ENCODE measurements at places on chromosomes 3 and 15.
A peak's percentile ranks its signal among the peaks of the same experiment; 100 is the strongest.

- no peak for DNase-seq
Observed at GRCh38 chr3:11272906-11273574, 843 bp downstream of the ATG7 start.

DNA sequence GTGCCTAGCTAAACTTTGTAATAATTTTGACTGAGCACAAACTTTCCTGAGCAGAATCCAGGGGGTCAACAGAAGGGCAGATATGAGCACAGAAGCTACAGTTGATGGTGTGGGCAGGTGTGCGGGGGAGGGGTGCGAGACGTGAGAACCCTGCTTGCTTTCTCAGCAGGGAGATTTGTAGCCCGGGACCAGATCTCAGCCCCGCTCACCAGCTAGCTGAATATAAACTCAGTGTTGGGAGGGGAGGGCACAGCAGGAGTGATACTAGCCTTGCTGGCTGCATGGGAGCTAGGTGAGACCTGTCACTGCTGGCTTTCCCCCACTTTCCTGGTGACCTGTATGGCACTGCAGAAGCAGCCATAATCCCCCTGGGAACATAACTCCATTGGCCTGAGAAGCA lies 83.4 kb downstream of the CLDN1 start:
- no peak for DNase-seq

GRCh38 chr15:74653426-74654102 lies 37.9 kb downstream of the CLK3 start:
- DNase-seq, result no peak

DNA sequence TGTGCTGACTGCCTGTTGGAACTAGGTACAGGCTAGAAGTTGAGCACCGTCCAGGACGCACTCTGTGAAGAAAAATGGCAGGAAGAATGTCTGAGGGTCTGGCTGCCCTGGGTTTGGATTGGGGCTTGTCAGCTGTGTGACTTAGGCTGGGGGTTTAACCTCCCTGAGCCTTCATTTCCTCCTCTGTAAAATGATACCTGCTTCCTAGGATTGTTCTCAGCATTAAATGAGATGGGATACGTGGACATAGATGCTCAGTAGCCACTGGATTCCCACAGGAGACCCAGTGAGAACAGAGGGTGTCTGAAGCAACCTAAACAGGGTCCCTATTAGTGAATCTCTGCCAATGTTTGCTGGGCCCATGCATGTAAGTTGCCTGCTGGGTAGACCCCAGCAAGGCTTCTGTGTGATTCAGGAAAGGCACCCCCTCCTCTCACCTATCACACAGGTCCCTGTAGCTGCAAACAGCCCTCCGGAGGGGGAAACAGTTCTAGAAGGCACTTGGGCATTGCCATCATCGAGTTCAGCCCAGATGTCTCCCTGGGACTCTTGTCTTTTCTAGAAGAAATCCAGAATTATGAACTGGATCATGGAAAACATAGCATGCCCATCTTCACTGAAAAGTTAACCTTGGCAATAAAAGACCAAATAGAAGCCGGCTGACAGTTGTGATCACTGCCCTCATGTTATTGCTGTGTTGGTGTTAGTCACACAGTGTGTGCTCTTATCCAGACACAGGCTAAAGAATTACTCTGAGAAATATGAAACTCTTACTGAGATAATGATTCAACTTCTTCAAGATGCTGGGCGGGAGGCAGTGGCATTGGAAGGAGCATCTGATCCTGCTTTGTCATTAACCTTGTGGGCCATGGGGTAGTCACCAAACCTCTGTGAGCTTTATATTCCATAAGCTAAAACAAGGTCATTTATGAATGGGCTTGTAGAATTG lies 64.5 kb downstream of the SMAD6 start:
- DNase-seq, result no peak

DNA sequence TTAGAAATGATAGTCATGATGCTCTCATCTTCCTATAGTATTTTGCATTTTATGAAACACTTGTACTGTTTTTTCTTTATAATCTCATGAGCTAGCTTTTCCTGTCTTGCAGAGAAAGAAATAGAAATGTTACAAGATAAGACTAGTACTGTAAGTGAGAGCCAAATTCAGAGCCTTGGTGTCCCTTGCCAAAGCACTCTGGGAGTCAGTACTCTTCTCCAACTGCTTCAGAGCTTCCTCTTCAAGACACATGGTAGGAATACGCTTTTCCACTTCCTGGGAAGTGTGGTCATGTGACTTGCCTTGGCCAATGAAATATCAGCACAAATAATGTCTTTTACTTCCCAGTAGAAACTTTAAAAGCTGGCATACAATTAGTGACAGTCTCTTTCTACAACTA lies 112.4 kb downstream of the SEMA6D start:
- DNase-seq, result no peak

- no peak for DNase-seq
Observed at GRCh38 chr3:63855333-63855940, 8.2 kb downstream of the THOC7 start.

- no peak for DNase-seq
Observed at GRCh38 chr3:139607257-139608107, 67.9 kb upstream of the RBP1 start.

- DNase-seq, result no peak
Observed at GRCh38 chr3:4741404-4742307, 237.6 kb upstream of the BHLHE40 start.

DNA sequence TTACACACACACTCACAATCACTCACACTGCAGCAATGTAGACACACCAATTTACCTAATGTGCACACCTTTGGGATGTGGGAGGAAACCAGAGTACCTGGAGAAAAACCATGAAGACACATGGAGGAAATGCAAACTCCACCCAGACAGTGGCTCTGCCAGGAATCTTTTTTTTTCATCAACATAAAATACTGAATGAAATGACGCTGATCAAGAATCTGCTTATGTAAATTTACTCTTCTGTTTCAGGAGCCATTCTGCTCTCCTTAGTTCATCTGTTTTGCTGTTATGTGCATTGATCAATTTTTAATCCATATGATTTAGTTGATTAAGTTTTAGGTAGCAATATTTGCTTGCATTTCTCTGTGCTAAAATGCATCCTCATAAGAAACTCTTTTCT lies 414.2 kb upstream of the CCDC54 start:
- DNase-seq, result no peak

- no peak for DNase-seq
Observed at GRCh38 chr3:133935843-133936769, 40.4 kb upstream of the RAB6B start.

GRCh38 chr3:10561946-10562560 lies 56.7 kb upstream of the ATP2B2 start:
- no peak for DNase-seq

DNA sequence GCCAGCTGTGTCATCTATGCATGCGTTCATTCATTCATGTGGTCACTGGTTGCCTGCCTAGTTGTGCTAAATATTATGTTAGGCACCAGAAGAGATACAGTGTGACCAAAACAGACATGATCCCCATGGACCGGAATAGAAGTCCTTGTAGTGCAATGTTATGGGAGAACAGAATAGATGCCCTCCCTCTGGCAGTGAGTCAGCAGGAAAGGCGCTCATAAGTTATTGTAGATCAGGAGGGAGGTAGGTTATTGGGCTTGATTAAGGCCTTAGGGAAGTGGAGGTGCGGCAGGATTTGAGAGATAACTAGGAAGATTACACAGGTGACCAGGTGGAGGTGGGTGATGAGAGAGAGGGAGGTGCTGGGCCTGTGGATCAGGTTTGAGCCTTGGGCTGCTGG lies 5.2 kb downstream of the MCTP2 start:
- no peak for DNase-seq

DNA sequence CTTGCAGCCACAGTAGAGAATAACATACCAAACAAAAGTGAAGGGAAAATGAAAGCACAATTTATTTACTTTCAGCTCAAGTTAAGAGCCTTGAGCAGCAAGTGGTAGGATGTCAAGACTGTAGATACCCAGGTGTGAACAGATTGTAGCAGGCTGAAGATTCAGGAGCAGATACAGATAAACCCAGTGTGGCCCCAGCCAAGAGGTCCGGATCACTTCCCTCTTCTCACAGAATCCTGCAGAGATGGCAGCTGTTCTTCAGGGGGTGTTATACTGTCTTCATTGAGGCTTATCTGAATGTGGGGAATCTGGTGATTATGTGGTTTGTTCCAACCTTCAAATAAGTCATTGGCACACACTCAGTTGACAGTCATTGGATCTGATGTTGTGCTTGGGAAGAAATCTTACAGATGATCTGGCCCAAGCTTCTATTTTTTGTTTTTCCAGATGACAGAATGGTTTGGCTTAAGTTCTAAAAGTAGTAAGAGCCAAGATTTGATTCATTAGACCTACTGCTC lies 2.2 kb downstream of the STARD9 start:
- no peak for DNase-seq

- no peak for DNase-seq
Observed at GRCh38 chr3:37417297-37418082, 243.1 kb upstream of the LRRFIP2 start.

DNA sequence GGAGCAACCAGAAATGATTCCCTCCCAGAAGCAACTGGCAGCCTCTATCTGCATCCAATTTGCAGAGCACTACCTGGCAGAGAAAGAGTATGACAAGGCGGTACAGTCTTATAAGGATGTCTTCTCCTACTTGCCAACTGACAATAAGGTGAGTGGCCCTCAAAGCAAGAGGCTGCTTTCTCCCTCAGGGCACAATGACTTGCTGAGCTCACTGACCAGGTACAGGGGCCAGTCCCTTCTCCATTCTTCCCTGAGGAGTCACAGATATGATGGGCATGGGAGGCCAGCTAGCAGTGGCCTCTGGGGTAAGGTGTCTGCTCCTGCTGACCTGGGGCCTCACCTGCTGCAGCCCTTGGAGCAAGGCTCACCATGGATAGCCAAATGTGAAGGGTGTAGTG lies 20.3 kb downstream of the CSRNP1 start:
- no peak for DNase-seq

GRCh38 chr3:109696932-109697331 lies 359.6 kb upstream of the DPPA4 start:
- DNase-seq, result no peak

- no peak for DNase-seq
Observed at GRCh38 chr3:139264375-139264774, 79.4 kb upstream of the MRPS22 start.

DNA sequence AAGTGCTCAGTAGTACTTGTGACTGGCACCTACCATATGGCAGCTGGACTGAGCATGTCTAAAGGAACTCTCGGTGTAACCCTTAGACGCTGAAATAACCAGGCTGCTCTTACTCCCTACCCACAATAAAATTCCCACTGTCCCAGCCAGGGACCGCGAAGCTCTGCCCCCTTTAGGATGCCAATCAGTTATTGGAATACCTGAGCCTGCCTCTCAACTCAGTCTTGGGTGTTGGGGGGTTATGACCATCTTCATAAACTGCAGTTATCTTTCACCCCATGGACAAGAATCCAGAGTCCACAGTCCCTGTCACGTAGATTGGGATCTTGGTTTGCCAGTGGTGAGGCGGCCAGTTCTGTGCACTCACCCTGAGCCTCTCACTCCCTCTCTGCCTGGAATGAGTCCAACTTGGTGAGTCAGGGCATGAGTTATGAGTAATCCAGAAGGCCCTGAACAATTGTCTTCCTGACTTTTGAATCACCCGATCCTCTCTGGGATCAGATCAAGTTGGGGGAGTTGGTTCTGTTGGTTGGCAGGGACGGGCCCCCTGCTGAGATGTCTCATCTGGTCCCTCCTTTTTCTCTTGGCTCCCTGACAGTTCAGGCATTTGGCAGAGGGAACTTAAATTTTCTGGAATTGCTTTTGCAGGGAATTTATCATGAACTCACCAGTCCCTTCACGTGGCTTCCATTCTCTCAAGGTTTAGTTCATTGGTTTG lies 120.1 kb upstream of the UBE2E1 start:
- DNase-seq, result no peak

GRCh38 chr15:64596701-64597476 lies 136.5 kb downstream of the ZNF609 start:
- no peak for DNase-seq

GRCh38 chr3:71226565-71227269 lies 356.8 kb downstream of the FOXP1 start:
- DNase-seq, result peak; percentile 69

DNA sequence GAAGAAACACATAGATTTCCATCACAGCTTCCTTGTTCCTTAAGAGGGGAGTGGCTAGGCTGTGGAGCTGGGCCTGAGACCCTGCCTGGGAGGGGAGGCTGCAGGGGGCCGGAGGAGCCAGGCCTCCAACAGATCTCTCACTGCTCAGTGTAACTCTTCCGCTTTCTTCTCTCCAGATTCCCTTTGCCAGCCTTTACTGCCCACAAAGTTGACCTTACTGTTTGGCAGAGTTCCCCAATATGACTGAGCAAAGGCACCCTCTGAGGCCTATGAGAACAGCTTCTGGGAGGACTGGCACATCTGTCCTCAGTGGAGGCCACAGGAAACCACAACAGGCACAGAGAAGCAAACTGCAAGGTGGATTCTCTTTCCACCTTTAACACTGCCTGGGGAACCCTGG lies 38.1 kb downstream of the SLCO2A1 start:
- no peak for DNase-seq

DNA sequence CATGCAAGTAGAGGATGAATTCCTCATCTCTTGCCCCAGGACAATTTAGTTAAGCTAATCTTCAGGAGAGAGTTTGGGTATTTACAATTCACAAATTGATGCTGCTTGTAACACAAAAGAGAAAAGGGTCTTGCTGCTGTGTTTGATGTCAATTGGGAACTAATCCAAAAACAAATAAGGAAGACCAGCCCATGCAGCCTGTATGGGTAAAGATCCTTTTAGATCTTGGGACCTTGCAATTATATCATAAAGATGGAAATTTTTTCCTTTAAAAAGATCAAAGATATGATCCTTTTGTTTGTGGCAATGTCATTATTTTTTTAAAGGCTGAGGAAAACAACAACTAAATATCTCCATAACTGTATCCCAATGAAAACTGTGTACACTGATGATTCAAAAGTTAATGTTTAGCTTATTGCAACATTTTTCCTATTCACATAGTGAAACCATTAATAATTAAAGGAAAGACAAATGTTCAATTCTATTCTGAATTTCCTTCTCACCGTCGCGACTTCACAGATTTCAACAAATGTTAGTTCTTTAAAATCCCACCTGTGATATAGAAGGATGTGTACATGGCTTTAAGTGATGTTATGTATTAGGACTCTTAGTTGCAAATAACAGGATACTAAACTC lies 40.2 kb downstream of the TMEM212 start:
- no peak for DNase-seq

DNA sequence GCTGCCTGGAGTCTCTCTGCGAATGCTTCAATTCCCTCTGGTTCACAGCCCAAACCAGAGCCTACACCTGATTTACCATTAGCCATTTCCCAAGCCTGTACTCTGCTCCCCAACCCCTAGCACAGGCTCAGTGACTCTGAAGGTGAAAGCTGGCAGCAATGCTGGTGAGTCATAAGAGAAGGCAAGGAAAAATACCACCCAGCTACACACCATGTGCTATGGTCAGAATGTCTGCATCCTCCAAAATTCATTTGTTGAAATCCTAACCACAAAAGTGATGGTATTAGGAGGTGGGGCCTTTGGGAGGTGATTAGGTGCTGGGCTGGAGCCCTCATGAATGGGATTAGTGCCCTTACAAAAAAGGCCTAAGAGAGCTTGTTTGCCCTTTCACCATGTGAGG lies 117.1 kb upstream of the TJP1 start:
- DNase-seq, result no peak

Measured in stimulated activated CD8-positive, alpha-beta memory T cell treated with anti-CD3 and anti-CD28 coated beads, Interleukin-4, amount 100 ng/mL, for 1 hour (primary cell).